Hepatocyte (in vitro differentiated cells): ENCODE measurements at places on chromosomes 1 and 21. TPM values are rescaled to one million over a fixed set of nuclear protein-coding genes. Genes with fewer than 3 reads are reported as not detected.

- no peak for DNase-seq
- H3K27me3 ChIP-seq = no peaks in the 10 kb centered on the region
These were observed 105.8 kb upstream of the RAB4A start for GRCh38 chr1:229164836-229165735.

- DNase-seq = no peak
- peaks cover 22% of the 10 kb centered on the region for H3K4me1 ChIP-seq
- H3K36me3 ChIP-seq = no peaks in the 10 kb centered on the region
- H3K27me3 ChIP-seq = peaks cover 3% of the 10 kb centered on the region
- H3K27ac ChIP-seq = no peak overlapping the region
These were observed 6.4 kb upstream of the MMEL1 start for GRCh38 chr1:2639203-2639602.

DNA sequence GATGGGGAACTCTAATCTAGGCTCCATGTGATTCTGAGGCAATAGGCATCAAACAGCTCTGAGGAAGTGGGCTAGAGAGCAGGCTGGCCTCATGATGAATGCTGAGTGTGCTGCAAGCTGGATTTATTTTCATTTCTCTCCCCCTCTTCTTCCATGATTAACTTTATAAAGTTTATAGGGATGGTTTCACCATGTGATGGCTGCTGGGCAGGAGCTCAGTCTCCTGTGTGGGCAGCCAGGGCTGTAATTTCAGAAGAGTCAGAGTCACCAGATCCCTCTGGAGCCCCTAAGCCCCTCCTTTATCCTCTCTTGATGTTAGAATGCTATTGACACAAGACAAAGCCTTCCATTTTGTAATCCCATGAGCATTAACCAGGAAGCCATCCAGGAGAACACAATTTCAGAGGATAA is 143.6 kb downstream of the CNIH3 start:
- no peaks in the 10 kb centered on the region for H3K4me1 ChIP-seq
- no peak overlapping the region for H3K4me3 ChIP-seq
- no peak for DNase-seq
- H3K27me3 ChIP-seq = no peaks in the 10 kb centered on the region

DNA sequence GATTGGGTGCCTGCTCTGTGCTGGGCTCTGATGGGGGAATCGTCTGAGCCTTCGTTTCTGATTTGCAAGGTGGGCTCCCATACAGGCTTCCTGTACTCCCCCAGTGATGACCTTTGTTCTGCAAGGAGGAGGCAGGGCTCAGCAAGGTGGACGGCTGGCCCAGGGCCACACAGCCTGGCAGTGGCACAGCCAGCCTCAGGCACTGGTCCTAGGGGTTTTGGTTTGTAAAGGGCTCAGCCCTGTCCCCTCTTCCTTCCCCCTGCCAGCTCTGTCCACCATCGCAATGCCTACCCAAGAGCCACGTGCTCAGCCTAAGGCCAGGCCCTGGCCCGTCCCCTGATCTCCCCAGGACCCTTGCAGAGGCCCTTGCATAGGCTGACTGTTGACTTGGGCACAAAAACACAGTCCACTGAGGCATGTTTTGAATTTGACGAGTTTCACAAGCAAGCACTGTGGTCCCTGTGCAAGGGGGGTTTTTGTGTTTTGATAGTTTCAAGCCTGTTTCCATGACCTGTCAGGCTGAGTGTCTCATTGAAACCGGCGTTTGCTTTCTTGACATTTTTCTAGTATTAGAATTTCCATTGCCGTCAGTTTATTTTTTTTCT is 39.5 kb upstream of the TNFRSF1B start:
- DNase-seq = no peak
- no peaks in the 10 kb centered on the region for H3K36me3 ChIP-seq
- H3K4me1 ChIP-seq = peaks cover 16% of the 10 kb centered on the region
- no peaks in the 10 kb centered on the region for H3K27me3 ChIP-seq

GRCh38 chr1:148388260-148389026 is 94.7 kb downstream of the PPIAL4G start:
- no peaks in the 10 kb centered on the region for H3K36me3 ChIP-seq
- H3K4me3 ChIP-seq = peak overlapping the region; percentile 23
- no peaks in the 10 kb centered on the region for H3K27me3 ChIP-seq
- H3K4me1 ChIP-seq = peaks cover 3% of the 10 kb centered on the region
- DNase-seq = peak; percentile 90

GRCh38 chr1:226725897-226726267 is 13.2 kb downstream of the ITPKB start:
- H3K27me3 ChIP-seq = no peaks in the 10 kb centered on the region
- DNase-seq = no peak
- no peak overlapping the region for H3K4me3 ChIP-seq
- no peaks in the 10 kb centered on the region for H3K36me3 ChIP-seq
- H3K4me1 ChIP-seq = peaks cover 15% of the 10 kb centered on the region

DNA sequence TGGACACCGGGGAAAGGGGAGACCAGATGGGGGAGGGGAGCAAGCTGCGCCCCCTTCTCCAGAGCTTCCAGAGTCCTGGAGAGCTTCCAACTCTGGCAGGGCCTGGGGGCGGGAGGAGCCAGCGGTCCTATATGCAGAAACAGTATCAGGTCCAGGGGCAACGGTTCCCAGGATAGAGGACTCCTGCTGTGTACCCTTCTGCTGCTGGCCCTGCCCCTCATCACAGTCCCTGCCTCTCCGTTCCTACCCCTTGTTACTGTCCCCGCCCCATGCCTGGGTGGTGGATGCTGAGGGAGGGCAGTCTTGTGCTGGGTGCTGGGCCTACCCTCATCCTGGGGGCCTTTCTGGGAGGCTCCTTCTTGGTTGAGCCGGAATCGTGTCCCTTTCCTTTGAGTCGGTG is 19.2 kb upstream of the PEX10 start:
- H3K36me3 ChIP-seq = no peaks in the 10 kb centered on the region
- H3K27ac ChIP-seq = no peak overlapping the region
- H3K4me3 ChIP-seq = no peak overlapping the region

DNA sequence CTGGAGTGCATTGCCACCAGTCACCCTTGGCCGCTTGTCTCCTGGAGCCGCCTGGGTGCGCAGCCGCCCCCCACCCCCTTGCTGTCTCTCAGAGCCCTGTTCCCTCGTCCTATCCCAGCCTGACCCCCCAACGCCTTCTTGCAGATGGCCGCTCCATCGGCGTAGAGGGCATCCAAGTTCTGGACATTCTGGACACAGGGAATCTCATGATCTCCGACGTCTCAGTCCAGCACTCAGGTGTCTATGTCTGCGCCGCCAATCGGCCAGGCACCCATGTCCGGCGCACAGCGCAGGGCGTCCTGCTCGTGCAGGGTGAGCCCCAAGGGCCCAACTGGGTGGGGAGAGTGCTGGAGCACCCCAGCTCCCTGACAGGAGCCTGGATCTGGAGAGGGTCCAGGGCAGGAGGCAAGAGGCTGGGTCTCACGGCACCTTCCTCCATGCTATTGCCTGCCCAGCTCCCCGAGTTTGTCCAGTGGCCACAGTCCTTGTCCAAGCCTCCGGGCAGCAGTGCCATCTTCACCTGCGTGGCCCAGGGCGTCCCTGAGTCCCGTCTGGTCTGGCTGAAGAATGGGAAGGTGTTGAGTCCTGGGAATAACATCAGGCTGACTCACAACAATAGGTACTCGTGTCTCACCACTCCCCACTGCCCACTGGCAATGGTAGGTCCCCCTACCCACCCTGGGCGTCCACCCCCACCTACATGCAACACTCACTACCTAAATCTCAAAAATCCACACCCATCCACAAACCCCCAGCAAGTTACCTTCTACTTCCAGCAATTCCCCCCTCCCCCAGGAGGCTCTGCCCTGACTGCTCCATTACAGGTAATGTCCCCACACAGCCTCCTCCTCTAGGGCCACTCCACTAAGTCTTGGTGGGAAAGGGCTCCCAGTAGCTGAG is 24.6 kb downstream of the SLC27A3 start:
- no peaks in the 10 kb centered on the region for H3K4me1 ChIP-seq
- H3K27ac ChIP-seq = no peak overlapping the region
- H3K27me3 ChIP-seq = no peaks in the 10 kb centered on the region

DNA sequence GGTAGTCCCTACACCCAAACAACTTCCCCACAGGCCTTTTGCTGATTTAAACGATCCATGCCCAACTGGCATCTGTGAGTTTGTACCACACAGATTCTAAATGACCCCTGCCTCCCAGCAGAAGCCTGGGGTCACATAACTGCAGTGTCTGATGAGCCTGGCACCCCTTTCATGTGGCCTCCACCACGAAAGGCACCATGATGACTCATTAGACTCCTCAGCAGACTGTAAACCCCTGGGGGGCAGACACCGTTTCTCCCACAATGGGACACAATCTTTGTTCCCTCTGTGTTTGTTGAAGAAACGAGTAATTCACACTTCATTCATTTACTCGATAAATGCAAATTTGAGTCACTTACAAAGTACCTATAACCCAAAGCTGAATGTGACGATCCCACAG is 81.6 kb downstream of the CCDC185 start:
- no peaks in the 10 kb centered on the region for H3K36me3 ChIP-seq
- H3K4me1 ChIP-seq = no peaks in the 10 kb centered on the region
- DNase-seq = no peak
- H3K27me3 ChIP-seq = peaks cover 5% of the 10 kb centered on the region
- H3K4me3 ChIP-seq = no peak overlapping the region
- no peak overlapping the region for H3K27ac ChIP-seq

- no peaks in the 10 kb centered on the region for H3K36me3 ChIP-seq
- no peak overlapping the region for H3K4me3 ChIP-seq
- no peak for DNase-seq
These were observed 183.2 kb downstream of the GRIK3 start for GRCh38 chr1:36851087-36851486.

GRCh38 chr21:20207335-20207734 is 790.9 kb upstream of the NCAM2 start:
- H3K4me1 ChIP-seq = peaks cover 3% of the 10 kb centered on the region
- peak overlapping the region; percentile 24 for H3K27ac ChIP-seq
- no peaks in the 10 kb centered on the region for H3K27me3 ChIP-seq
- no peak overlapping the region for H3K4me3 ChIP-seq

DNA sequence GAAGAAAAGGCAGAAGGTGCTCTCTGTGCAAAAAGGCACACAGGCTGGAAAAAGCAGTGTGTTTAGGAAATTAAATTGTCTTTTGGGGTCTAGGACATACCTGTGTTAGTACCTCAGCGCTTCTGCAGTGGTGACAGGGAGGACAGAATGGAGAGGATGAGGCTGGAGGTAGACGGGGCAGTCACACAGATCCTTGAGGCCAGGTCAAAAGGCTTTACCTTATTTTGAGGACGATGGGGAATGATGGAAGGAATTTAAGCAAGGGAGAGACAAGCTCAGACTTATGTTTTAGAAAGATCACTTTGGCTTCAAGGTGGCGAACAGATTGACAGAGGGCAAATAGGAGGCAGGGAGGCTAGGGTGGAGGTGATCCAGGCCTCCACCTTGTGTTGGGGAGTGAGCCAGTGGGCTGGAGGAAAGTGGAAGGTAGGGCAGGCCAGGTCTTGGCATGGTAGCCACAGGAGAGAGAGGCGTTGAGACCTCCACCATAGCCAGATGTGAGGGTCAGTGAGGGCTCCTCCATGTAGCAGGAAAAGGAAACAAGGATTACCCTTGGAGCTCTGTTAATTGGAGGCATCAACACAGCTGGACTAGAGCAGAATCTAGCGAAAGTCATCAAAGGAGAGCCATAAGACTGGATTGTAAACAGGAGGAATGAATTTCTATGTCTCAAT is 4.2 kb downstream of the CYP4B1 start:
- H3K36me3 ChIP-seq = no peaks in the 10 kb centered on the region
- no peak overlapping the region for H3K4me3 ChIP-seq
- H3K4me1 ChIP-seq = no peaks in the 10 kb centered on the region
- H3K27me3 ChIP-seq = no peaks in the 10 kb centered on the region
- DNase-seq = no peak
- H3K27ac ChIP-seq = no peak overlapping the region

DNA sequence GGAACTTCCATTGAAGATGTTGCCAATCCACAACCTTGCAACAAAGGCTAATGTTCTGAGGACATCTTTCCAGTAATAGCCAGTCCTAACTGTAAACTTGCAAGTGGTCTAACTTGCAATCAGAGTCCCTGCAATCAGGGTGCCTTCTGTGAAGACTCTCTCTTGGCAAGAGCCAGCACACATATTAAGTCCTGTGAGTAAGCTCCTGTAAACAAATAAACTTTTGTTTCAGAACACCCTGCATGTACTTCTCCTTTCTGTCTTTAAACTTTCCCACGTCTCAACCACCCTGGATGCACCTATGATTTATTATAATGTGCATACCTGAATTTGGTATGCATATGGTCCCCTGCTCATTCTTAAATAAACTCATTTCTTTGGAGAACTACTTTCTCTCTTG is 9.1 kb downstream of the GBP7 start:
- no peak overlapping the region for H3K4me3 ChIP-seq
- DNase-seq = no peak
- no peaks in the 10 kb centered on the region for H3K27me3 ChIP-seq
- no peaks in the 10 kb centered on the region for H3K4me1 ChIP-seq
- no peaks in the 10 kb centered on the region for H3K36me3 ChIP-seq
- H3K27ac ChIP-seq = no peak overlapping the region

GRCh38 chr1:196115646-196116045 is 492.6 kb downstream of the KCNT2 start:
- H3K4me1 ChIP-seq = no peaks in the 10 kb centered on the region
- H3K36me3 ChIP-seq = no peaks in the 10 kb centered on the region
- H3K27ac ChIP-seq = no peak overlapping the region
- no peak overlapping the region for H3K4me3 ChIP-seq
- DNase-seq = no peak
- no peaks in the 10 kb centered on the region for H3K27me3 ChIP-seq

DNA sequence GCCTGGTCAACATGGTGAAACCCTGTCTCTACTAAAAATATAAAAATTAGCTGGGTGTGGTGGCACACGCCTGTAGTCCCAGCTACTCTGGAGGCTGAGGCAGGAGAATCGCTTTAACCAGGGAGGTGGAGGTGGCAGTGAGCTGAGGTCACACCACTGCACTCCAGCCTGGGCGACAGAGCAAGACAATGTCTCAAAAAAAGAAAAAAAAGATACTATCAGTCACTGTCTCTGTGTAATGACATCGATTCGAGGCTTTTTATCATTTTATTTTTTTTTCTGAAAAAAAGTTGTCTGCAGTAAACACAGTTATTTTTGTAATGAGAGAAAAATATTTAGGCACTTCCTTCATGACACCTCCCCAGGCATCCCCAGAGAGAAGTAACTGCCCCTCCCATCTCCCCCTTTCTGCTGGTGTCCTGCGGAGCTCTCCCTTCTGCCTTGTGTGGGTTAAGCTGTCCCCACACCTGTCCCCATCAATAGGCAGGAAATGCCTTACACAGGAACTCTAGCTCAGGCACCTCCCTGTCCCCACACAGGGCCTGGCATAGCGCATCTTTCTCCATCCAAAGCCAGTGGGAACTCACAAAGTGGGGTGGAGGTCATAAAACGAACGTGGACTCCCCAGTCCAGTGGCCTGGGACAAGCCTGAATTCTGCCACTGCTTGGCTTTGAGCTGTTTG is 132.0 kb downstream of the SYF2 start:
- no peaks in the 10 kb centered on the region for H3K27me3 ChIP-seq
- no peaks in the 10 kb centered on the region for H3K4me1 ChIP-seq
- no peak overlapping the region for H3K27ac ChIP-seq
- H3K36me3 ChIP-seq = no peaks in the 10 kb centered on the region
- H3K4me3 ChIP-seq = no peak overlapping the region

Gene S100A14
- total RNA-seq = 112 and 141 TPM in 2 replicates

Gene MYBPH
- total RNA-seq = not detected in 2 replicates

Gene ADCY10
- 0.93 and 1.4 TPM in 2 replicates for total RNA-seq

Gene RPTN
- not detected in 2 replicates for total RNA-seq

Gene PLD5
- 0.33 and 0.60 TPM in 2 replicates for total RNA-seq

Gene ITLN2
- total RNA-seq = 1.3 and 1.4 TPM in 2 replicates

Gene XCL1
- total RNA-seq = 0.23 TPM in 1 of 2 replicates, not detected in the other

Gene RGS13
- total RNA-seq = 3.3 and 4.4 TPM in 2 replicates

Gene IFI44
- 5.2 and 7.7 TPM in 2 replicates for total RNA-seq
